GM23338 (cell line): ENCODE measurements at places on chromosomes 3 and 15.

DNA sequence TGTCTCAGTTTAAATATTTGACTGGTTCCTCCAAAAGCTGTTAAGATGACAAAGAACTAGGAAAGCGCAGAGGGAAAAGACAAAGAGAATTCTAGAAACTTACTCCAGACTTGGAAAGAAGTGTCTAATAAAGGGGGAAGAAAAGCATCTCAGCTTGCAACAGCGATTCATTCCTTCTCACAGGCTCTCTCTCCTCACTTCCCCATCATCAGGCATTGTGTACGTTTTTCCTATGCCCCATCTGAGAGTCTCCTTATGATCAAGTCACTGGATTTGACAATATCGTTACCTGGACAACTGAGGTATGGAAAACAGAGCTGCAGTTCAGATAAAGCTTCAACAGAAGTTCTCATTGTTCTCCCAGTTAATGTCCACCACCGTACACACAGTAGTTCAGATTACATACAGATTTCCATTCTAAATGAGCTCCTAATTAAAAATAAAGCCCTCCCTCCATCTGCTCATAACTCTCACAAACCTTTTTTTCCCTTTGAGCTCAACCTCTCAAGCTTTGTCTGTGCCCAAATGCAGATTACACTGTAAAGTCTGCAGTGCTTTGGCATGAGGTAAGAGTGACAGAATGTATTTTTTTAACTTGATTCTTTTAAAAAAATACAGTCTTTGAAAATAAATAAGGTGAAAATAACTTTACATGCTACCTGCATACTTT lies 254.4 kb upstream of the THBS1 start:
- DNase-seq = no peak

DNA sequence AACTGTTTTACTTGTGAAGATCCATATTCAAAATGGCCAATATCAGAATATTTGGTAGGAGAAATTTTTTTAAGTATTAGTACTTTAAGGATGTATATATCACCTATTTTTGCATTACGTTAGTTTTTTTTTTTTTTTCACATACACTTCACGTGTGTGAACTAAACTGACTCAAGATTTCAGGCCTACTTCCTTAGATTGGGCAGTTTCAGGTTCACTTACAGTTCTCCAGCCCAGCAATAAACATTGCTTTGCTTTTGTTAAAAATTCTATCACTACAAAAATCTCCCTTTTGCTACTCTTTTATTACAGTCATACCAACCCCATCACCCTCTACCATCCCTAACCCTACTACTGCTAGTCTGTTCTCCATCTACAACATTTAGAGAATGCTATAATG lies 183.6 kb downstream of the KCNH8 start:
- DNase-seq = no peak

GRCh38 chr15:41653760-41654159 lies 6.4 kb upstream of the MGA start:
- DNase-seq = no peak

DNA sequence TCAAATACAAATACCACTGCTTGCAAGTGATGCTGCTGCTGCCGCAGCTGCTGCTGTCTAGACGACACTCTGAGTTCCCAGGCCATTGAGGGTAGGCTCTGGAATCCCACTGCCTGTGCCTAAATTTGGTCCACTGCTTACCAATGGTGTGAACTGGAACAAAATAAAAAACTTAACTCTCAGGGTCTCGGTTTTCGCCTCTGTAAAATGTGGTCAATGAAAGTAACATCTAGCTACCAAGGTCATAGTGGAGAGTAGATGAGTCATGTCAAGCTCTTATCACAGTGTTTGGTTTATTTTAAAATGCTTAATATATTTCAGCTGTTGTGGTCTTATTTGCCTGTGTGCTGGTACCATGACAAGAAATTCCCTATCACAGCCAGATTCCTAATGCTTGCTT lies 299.3 kb downstream of the CLSTN2 start:
- no peak for DNase-seq

DNA sequence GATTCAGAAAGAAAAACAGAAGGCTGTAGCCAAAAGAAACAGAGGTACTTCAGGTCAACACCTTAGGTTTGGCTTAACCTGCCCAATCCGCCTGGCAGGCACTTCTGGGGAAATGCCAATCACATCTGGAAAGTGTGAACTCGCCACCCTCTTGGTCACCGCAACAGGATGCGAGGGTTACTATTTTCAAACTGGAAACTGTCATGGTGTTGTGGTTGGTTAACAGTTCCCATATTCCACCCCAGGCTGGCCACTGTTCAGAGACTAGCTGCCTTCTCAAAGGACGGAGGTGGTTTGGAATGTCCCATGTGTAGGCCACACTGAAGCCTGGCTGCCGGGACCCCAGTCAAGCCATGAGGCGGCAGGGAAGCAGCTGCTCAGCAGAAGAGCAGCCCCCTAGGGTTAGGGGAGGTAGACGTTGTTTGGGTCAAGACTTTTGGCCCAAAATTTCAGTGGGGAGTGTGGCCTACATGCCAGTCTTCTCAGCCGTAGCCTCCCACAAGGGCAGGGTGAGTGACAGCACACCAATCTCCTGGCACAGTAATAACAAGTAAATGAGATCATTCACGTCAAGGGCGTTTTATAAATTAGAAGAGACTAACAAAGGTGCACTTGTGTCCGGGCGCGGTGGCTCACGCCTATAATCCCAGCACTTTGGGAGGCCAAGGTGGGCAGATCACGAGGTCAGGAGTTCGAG lies 54.6 kb downstream of the UMPS start:
- no peak for DNase-seq

DNA sequence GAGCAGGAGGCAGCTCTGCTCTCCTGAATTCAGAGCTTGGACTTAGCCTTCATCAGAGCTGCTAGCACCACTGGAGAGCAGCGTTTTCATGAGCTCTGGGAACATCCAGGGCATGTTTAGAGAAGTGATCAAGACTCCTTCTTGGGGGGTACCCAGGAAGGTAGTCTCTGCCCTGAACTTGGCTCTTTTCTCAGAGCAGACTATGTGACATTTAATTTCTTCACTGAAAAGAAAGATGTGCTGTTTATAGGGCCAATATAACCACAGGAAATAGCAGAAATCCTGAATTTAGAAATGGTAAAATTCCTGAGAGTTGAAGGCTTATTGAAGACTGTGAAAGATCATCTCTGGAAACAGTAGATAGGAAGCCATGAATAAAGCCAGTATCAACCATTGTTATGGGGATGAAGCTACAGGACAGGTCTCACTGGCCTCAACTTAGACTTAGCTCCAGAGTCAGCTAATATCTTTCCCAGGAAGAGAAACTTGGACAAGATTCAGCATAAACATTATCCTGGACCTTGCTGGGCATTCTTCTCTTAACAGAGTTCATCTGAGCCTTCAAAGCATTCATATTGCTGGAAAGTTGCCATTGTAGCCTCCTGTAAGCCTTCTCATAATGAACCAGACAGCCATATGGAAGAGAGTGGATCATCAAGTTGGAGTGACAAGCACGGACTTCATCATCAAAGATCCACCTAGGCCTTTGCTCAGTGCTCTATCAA lies 386.6 kb upstream of the THBS1 start:
- DNase-seq = no peak

DNA sequence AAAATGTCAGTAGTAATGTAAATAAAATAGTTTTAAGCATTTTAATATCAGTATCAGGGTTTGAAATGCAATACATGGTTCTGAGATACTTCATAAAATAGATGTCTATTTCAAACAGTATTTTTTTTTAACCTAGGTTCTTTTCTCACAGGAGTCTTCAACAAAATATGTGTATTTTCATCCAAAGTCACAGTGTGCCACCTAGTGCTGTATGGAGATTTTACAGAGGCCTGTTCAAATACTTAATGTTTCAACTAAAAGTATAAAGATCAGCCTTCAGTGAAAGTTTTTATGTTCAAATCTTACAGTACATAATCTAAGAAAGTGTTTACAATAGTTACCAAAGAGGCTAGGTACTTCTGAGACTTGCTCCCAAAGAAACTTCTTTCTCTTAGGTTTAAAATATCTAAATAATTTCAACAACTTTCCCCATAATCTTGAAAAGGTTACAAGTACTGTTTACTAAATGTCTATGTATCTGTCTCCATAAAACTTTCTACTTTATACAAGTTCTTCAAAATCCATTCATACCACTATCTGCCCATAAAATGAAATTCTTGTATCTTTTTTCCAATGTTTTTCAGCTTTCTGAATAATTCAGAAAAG lies 38.3 kb downstream of the SCAPER start:
- peak; percentile 43 for DNase-seq

- DNase-seq = no peak
Measured at GRCh38 chr15:99019558-99020540, 12.3 kb upstream of the PGPEP1L start.

DNA sequence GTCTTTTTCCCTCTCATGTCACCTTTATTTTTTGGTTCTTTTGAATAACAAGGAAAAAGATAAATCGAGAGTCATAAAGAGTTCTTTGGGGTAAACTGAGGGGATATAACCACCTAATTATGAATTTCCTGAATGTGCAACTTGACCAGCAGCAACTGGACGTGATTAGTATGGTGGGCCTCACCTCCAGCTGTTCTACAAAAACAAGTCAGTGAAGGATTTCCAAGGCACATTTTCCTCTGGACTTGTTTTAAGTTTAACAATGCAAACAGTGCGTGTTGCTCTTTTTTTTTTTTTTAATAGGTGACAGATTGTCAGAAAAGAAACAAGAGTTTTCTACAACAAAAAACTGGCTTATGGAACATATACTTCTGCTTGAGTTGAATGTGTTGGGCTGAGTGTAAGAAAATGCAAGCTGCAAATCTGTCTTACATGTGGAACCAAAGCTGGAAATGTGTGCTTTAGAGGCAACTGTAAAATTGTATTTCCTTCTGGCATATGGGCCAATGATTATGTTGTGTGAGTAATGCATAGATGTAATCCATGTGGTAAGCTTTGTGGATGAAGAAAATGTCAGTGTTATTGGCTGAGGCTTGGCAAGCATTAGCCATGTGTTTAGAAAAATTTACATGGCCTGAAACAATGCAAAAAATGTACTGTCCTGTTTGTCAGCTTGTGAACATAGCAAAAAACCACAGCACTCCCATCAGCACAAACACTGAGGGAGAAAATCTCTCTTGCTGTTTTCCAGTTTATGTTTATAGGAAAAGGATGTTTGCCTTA lies 44.5 kb upstream of the FNDC3B start:
- no peak for DNase-seq

DNA sequence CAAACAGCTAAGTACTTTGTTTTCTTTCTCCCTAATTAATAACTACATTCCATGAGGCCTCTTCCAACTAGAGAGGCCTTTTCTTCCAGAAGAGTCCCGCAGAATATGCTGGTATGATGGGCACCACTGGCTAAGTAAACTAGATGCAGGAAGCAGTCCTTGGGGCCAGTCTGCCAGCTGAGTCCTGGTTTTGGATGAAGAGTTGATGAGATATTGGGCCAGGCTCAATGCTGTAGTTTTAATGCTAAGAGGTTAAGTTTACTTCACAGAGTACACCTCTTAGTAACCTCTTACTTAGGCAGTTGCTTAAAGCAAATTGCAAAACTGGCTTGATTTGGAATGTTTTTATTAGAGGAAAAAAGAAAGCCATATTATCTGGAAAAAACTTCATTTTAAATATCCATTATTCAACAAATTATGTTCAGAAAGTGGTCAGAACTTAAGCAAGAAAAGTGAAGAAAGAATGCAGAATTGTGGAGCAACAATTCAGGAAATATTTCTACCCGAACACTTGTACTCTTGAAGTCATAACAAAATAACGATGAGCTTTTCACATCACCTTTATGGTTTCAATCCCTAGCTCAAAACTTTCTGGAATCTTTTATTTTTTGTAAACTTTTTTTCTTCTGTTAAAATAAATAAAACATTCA lies 178.4 kb upstream of the CDIN1 start:
- no peak for DNase-seq

DNA sequence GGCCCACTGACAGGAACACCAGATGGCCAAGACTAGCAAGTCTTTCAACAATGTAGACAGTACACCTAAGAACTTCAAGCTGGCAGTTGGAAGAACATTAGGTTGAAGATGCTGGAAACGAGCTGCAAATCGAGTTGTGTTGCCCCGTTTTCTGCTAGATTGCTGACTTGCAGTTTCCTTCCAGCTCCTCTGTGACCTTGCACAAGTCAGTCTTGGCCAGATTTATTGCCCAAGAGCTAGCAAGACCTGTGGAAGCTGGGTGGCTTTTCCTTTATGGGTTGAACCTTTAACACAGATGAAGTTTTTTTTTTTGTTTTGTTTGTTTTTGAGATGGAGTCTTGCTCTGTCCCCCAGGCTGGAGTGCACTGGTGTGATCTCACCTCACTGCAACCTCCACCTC lies 2.9 kb upstream of the RBM6 start:
- DNase-seq = no peak

- no peak for DNase-seq
Measured at GRCh38 chr3:136804141-136804540, 14.8 kb upstream of the SLC35G2 start.

GRCh38 chr3:115859002-115859807 lies 235.9 kb downstream of the GAP43 start:
- peak; percentile 88 for DNase-seq

GRCh38 chr3:143120716-143121240 lies 1.2 kb downstream of the CHST2 start:
- DNase-seq = peak; percentile 43

GRCh38 chr15:49621401-49621811 lies 558 bp downstream of the DTWD1 start:
- no peak for DNase-seq

DNA sequence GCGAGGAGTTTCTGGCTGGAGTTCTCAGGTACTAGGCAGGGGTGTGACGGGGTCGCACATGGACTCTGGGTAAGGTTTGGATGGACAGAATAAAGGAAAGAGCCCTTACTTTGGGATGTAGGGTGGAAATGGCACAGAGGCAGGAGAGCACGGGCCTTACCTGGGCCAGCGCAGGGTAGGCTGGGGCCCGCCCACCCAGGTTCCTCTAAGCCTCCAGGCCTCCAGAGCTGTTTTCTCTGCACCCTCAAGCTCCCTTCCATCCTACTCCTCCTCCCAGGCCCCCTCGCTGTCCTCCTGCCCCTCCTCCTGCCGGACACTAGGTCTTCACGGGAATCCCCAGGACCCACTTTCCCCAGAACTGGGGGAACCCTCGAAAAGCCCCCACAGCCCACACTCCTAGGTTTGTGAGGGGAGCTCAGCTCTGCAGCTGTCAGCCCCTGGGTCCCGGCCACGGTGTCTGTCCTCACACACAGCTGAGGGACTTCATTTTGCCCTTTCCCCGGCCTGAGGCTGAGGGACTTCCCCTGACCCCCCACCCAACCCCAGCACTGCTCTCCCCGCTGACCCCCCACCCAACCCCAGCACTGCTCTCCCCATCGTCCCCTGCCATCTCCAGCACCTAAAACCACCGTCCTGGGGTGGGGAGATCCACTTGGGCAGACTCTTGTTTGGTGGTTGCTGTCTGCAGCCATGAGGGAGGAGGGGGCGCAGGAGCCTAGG lies 53.0 kb upstream of the PCSK6 start:
- DNase-seq = no peak

DNA sequence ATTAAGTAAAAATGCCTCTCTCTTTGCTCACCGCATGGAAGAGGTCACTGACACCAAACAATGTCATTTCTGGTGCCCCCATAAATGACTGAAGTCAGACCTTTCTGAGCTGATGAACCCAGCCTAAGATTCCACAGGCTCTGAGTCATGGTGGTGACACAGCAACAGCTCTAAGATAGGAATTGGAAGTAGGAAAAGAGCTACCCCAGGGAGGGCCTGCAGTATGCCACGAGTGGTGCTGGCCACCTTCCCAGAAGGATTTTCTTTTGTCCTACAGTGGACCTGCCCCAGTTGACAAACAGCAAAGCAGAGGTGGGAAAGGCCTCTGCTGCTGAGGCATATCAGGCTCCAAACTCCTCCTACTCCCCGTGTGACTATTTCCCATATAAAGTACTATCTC lies 208.1 kb downstream of the MINAR1 start:
- no peak for DNase-seq

- DNase-seq = no peak
Measured at GRCh38 chr3:179884136-179884535, 152.6 kb downstream of the PEX5L start.

GRCh38 chr3:36373084-36373483 lies 7.2 kb upstream of the STAC start:
- DNase-seq = no peak
